ENCODE measurements at places on chromosomes 2 and 18.

DNA sequence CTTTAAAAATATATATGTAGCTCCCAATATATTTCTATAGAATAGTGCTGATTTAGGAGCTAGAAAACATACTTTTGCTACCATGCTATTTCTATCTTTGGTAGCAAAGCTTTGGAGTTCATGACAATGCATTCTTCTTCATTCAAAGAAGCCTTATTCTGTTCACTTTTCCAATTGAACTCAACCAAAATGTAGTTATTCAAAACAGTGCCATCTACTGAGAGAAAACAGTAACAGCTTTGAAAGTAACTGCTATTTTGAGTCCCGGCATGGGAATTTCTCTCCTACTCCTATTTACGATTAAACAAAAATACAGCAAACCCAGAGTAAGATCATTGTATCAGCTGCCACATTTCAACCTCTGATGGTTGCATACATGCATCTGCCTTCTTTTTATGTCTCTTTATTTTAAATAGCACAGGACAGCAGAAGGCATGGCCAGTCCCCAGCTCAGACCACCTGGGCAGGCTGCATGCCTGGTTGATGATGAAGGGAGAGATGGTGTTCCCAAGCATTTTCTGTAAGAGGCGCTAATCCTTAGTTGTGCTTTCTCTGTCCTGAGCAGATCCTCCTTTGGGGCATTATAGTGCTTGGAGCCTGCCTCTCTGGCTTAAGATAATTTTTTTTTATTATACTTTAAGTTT lies 69.7 kb upstream of the SULT1C3 start:
- peak; percentile 15 for DNase-seq

DNA sequence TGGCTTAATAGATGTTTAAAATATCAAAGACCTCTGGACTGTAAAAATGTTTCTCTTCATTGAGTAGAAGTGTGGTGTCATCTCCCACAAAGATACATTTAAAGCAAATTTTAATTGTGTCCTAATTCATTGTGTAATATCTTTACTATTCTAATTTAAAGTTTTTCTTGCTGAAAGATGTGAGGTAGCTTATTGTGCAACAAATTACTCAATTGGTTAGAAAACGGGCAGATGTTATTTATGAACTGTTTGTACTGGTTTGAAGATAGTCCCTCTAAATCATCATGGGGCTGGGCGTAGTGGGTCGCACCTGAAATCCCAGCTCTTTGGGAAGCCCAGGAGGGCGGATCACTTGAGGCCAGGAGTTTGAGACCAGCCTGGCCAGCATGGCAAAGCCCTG lies 65.3 kb downstream of the CYBRD1 start:
- no peak for DNase-seq

DNA sequence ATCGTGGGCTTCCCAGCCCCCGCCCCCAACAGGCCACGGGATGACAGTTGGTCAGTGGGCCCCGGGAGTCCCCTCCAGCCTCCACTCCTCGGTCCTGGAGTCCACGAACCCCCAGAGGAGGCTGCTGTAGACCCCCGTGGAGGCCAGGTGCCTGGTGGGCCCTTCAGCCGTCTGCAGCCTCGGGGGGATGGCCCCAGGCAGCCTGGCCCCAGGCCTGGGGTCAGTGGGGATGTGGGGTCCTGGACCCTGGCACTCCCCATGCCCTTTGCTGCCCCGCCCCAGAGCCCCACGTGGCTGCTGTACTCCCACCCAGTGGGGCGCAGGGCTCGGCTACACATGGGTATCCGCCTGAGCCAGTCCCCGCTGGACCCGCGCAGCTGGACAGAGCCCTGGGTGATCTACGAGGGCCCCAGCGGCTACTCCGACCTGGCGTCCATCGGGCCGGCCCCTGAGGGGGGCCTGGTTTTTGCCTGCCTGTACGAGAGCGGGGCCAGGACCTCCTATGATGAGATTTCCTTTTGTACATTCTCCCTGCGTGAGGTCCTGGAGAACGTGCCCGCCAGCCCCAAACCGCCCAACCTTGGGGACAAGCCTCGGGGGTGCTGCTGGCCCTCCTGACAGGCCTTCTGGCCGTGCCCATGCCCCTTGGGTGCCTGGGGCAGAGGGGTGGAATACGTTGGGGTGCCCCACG lies 7.6 kb downstream of the NEU4 start:
- no peak for DNase-seq

- no peak for DNase-seq
Observed at GRCh38 chr2:13696601-13697000, 935.9 kb upstream of the LRATD1 start.

DNA sequence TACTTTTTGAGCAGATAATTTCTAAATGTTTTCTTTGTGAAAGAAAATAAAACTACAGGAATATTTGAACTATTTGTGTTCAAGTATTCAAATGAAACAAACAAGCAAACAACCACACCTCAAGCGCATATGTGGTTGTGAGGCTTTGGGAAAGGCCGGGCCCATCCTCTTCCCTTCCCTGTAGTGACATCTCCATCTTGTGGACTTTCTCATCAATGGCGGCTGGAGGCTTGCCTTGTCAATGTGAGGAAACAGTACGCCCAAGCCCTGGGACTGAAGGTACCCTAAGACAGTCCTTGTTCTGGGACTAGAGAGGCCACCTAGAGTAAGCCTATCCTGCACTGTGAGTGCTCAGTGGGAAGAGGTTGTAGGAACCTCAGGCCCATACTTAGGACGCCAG lies 166.8 kb downstream of the TPGS2 start:
- no peak for DNase-seq

DNA sequence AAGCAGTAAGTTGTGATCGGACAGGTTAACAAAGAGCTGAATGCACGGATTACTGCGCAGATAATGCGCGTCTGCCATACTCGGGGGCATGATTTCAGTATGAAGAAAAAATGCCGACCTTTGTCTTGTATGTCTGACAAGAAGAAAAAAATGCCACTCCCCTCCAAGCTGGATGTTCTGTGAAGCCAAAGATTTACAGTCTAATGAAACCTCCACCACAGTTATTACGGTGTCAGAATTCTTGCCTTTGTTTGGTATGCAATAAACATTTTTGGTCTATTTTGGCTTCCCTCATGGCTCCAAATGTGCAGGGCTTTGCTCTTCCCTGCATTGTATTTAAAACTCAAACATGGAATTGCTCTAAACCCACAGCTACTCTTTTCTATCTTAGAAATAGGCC lies 72.2 kb upstream of the THUMPD2 start:
- no peak for DNase-seq

- no peak for DNase-seq
Observed at GRCh38 chr2:109288544-109289368, 159.8 kb downstream of the SH3RF3 start.

DNA sequence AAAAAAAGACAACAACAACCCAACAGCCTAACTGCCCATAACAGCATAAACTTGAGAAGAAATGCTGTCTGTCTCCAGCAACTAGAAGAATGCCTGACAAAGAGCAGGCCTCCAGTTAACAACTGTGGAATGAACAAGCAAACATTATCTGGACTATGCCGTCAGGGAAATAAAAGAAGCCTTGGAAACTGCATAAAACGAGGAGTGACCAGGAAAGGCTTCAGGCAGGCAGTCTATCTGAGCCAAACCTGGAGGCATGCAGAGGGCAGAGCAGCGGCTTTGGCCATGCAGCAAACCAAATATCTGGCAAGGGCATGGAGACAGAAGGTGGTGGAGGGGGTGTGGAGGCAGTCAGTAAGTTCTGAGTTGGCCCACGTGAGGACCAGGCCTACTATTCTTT lies 11.1 kb downstream of the HES6 start:
- DNase-seq, result no peak

DNA sequence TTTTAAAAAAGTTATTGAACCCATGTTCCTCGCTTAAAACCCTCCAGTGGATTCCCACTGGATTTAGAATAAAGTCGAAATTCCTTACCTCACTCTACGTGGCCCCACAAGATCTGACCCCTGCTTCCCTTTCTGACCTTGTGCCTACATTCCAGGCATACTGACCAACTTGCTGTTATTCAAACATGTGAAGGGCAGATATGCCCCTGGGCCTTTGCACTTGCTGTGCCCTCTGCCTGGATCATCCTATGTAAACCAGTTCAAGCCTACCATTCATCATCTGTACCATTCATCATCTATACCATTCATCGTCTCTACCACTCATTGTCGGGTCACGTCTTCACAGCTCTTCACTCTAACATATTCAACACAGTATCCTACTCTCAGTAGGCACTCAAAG lies 41.3 kb upstream of the LPIN2 start:
- DNase-seq, result no peak

- DNase-seq, result no peak
Observed at GRCh38 chr18:59514203-59514602, 155.1 kb upstream of the LMAN1 start.

DNA sequence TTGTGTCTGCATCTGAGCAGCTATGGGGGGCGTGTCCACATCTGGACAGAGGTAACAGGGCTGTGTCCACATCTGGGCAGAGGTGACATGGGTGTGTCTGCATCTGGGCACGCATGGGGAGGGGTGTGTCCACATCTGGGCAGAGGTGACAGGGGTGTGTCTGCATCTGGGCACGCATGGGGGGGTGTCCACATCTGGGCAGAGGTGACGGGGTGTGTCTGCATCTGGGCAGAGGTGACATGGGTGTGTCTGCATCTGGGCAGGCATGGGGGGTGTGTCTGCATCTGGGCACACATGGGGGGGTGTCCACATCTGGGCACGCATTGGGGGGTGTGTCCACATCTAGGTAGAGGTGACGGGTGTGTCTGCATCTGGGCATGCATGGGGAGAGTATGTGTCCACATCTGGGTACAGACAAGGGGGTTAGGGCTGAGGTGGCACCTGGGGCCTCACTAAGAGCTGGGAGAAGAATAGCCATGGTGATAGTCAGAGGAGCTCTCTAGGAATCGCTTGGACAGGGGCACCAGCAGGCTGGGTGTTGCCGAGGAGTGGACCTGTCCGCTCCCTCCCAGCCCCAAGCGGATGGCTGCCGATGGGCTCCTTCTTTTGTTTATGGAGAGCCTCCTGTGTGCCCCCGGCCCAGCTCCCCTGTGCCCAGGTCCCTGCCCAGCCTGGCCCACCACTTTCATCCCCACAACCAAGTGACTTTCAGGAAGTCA lies 177.8 kb downstream of the EIPR1 start:
- DNase-seq, result no peak

GRCh38 chr2:110766291-110766690 lies 33.9 kb downstream of the ACOXL start:
- no peak for DNase-seq

DNA sequence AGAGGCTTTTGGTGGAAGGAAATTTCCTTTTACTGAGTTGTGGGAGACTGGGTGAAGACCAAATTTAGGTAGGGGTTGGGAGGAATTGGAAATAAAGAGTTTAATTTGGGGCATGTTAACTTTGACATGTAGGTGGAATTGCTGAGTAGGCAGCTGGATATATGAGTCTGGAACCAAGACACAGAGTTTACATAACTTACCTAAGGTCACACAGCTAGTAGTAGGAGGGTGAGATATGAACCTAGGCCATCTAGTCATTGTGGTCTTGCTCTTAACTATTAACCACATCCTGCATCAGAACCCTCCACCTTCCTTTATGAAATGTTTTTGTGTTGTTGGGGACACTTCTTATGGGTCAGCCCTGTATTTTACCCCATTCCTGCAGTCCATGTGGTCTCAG lies 113.1 kb downstream of the ICOS start:
- no peak for DNase-seq

GRCh38 chr2:17879137-17879912 lies 858 bp downstream of the KCNS3 start:
- peak; percentile 28 for DNase-seq

DNA sequence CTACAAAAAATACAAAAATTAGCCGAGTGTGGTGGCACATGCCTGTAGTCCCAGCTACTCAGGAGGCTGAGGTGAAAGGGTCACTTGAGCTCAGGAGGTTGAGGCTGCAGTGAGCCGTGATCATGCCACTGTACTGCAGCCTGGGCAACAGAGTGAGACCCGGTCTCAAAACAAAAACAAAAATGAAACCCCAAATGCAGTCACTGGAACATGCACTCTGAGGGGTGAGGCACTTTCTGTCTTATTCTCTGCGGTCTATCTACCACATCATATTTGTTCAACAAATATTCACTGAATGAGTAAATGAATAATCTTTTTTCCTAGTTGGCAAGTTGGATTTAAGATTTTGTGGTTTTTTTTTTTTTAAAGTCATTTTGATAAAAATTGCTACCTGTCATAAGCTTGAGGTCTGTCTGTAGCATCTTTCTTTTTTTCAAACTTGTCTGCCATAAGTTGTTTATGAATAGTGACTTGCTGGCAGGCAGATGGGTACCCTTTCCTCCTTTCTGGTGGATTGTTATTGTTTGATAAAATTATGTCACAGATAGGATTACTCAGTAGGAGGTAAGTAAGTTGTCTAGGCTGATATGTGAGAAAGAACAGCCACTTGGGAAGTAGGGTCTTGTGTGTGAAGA lies 11.8 kb downstream of the CHRNA1 start:
- DNase-seq, result no peak

DNA sequence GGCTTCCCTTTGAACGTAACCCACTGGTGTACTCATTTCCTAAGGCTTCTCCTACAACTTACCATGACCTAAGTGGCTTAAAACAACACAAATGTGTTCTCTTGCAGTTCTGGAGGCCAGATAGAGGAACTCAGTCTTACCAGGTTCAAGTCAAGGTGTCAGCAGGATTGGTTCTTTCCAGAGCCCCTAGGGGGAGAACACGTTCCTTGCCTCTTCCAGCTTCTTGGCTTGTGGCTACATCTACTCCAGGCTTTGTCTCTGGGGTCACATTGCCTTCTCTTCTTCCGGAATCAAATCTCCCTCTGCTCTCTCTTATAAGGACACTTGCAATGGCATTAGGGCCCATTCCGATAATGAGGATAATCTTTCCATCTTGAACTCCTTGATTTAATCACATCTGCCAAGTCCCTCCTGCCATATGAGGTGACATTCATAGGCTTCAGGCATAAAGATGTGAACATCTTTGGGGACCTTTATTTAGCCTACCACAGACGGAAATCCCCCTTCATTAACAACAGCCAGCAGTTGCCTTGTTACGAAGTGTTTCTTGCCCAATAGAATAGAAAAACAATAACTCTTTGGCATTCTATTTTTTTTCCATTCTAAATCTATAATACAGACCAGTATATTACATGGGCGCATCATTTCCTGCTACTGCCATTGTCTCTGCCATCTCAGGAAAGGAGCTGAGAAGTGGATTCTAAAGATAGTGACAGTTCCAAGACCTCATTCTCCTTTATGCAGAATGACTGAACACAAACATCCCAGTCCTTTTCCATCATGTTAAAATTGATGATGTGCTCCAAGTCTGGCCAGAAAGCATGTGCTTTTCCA lies 362.0 kb downstream of the ZNF521 start:
- DNase-seq, result no peak

DNA sequence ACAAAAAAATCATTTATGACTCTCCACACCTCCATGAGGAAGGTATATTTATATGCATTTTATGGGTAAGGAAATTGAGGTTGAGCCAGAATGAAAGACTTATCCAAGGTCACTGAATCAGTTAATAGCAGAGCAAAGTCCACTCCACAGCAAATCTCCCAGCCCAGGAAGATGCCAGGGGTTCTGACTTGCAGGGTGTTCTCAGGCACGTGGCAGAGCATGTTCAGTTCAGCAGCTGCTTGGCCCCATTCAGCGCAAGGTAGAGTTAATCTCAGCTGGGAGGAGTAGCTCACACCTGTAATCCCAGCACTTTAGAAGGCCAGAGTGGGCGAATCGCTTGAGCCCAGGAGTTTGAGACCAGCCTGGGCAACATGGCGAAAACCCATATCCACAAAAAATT lies 17.8 kb upstream of the DGKD start:
- DNase-seq, result no peak
